ENCODE measurements at places on chromosomes 1 and 21.

GRCh38 chr1:229553621-229554130 is 4.8 kb downstream of the ABCB10 start:
- DNase-seq = no peak

DNA sequence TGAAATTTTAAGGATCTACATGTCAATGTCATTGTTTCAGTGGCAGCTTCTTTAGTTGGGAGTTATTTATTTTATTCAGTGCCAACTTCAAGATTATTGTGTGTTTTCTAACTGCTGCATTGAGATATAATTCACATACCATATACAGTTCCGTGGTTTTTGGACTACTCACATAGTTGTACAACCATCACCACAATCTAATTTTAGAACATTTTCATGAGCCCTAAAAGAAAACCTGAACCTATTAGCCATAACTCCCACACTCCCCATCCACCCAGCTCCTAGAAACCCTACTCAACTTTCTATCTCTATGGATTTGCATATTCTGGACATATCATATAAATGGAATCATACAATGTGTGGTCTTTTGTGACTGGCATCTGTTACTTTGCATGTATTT is 220.0 kb downstream of the LRRC40 start:
- no peak for DNase-seq

- no peak for DNase-seq
These were observed 29.9 kb downstream of the PIK3C2B start for GRCh38 chr1:204464701-204465100.

DNA sequence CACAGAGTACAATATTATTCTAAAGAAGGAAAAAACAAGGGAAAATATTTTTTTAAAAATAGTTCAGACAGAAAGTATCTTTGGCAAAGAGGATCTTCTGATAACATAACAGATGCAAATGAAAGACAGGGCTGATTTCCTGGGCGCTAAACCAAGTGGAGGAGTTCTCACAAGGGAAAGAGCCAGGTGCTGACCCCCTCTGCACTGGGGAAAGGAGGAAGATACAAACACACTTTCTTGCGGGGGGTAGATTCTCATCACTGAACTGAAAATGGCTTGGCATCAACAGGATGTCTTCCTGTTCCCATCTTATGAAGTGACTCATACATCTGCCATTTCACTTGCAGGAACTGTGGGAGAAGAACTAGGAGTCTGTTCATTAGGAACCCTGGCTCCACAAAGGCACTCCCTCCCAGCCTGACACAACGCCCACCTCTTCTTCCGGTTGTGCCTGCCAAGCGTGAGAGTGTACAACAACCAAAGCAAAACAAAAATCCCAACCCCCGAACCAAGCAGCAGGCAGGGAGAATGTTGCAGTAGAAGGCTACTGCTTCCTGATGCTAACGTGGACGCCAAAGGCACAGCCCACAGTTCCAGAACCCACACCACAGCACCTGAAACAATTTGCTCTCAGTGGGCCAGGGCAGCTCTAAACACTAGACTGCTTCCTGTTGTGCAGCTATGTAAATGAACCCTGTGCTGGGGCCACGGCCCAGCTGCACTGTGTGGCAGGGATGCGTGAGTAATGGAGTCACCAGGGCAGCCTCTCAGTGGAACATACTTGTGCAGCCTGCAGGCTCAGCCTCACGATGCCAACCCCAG is 51.0 kb downstream of the GADD45A start:
- DNase-seq = peak; percentile 88

DNA sequence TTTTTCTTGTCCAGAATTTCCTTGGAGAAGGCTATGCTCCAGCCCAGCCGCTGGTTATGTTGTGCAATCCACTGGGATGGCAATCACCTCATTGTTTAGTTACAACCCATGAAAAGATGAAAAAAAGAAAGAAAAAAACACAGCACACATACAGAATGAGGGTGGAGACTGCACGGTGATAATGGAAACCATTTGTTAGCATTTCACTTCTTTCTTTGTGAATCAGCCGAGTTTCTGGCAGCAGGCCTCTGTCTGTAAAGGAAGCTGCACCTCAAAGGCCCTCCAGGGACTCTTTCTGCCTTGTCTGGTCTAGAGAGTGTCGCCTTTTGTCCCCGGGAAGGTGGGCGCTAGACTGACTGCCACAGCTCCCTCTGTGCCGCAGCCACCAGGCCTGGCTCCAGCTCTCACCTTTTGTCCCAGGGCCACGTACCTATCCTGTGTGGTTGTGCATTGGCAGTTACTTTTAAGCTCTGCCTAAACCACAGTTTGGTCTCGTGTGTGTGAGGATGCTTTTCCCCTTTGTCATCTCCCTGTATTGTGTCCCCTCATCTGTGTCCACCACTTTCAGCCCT is 35.6 kb downstream of the NGF start:
- no peak for DNase-seq

DNA sequence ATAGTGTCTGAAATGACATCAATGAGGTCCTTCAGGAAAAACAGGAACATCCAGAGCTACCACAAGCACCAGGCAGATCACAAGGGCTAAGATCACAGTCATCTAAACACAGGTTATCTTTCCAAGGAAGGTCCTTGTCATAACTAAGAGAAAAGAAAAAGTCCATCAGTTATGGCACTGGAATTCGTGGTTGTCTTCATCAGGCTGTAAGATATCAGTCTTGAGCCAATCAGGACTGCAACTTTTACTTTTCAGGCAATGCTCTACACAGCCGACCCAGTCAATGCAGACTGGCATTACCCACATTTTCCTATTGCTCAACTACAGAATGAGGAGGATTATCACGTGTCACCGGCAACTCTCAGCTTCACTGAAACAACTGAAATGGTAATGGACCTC is 26.4 kb downstream of the SORT1 start:
- DNase-seq = no peak

GRCh38 chr1:200778766-200779165 is 40.1 kb downstream of the CAMSAP2 start:
- no peak for DNase-seq

DNA sequence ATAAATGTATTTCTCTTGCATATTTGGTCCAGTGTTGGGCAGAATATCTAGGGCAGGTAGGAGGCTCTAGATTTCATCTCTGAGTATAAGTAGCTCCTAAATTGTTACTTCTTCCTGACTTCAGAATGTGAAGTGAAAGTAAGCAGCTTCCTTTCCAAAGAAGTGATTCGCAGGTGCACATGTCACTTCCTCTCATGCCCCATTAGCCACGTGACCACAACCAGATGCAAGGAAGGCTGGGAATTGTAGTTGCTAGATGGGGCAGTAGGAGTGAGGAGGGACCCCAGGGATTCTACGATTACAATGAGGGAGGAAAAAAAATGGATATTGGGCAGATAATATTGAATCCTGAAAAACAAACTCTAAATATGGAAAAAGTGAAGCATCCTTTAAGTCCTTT is 113.2 kb upstream of the CYYR1 start:
- DNase-seq = no peak

DNA sequence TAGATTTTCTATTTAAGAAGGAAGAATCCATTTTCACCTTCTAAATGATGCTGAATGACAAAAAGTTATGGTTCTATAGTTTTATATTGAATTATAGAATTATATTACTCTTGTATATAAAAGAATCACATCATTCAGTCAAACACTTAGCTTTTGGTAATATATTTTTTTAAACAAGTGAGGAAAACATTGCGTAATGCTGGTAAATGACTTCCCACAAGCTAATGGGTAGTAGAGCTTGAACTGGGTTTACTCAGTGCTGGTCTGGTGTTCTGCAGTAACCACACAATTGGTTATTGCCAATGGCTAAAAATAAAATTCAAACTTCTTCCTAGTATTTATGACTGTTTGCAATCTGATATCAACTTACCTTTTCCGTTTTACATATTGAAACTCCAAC is 10.6 kb upstream of the GIPC2 start:
- DNase-seq = no peak

- DNase-seq = no peak
These were observed 23.7 kb downstream of the PADI3 start for GRCh38 chr1:17272646-17273045.

GRCh38 chr1:219175212-219175564 is 1.5 kb downstream of the LYPLAL1 start:
- DNase-seq = no peak

- DNase-seq = peak; percentile 100
These were observed 21.8 kb upstream of the COL9A2 start for GRCh38 chr1:40338745-40339419.

- no peak for DNase-seq
These were observed 66.0 kb downstream of the PLEKHA6 start for GRCh38 chr1:204293605-204294337.

DNA sequence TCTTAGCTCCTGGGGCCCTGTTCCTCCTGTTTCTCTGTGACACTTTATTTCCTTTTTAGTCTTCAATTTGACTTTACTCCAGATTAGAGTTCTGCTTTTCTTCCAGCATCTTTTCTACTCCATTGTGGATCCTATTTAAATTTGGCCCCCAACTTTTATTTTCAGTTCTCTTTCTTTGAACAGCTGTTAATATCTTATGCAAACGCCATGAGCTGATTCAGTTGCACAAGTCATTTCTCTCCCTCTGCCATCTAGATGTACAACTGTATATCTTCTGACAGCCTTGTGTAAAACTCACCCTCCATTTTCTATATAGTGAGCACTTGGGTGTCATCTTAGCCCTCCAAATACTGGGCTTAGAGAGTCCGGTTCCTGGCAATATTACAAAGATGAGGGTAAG is 42.2 kb downstream of the SPATA17 start:
- DNase-seq = no peak

GRCh38 chr1:193356249-193356648 is 169.8 kb upstream of the B3GALT2 start:
- no peak for DNase-seq

DNA sequence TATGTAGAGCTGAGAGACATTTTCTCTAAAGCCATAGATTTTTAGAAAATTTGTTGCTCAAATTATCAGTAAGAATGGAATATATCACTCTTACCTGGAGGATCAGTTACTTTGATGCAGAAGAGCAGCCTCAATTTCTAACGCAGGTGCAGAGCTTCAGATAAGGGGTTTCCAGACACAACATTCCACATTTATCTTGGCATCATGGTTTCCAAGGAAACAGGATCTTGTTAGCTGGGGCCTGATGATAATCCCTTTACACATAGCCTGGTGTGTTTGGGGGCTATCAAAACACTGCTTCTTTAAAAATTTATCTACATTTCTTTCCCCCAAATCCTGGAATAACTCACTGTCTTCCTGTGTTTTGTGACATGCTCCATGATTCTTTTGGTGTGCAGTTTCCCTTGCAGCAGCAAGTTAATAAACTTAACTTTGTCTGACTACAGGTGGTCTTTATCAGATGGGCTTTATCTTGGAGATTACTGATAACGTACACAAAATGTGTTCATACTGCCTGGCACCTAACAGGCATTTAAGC is 2.7 kb upstream of the STX12 start:
- no peak for DNase-seq

DNA sequence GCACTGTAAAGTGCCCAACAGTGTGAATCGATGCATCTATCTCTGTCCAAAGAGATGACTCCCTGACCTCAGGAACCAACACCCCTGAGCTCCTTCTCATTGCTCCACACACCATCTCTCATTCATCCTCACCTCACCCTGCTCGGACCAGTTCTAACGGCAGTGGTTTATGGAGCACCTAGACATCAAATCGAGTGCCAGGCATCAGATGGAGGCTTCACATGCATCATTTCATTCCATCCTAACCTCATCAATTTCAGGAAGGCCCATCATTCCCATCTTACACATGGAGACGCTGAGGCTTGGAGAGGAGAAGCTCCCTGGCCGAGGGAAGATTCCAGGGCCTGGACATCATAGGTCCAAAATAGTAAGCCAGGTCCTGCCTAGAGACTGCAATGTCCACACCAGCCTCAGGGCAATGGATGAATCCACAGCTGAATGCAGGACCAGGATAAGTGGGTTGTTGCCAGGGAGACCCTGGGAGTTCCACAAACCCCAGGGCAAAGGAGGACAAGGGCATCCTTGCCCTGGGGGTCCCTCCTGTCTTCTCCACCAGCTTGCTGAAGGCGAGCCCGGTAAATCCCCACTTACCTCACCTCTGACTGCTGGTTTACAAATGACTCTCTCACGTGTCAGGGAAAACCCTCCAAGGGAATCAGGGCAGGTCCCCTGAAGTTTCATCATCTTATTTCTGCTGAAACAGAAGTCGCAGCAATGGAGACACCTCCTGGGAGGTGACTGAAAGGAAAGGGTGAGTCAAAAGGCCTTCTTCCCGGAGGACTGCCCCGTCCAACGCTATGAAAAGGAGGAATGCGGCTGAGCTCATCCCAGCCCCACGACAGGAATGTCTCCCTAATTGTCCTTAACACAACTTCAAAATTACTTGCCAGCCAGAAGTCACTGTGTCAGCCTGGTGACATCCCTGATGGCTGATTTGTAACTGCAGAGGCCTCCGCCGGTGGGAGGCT is 9.0 kb upstream of the IFFO2 start:
- no peak for DNase-seq

DNA sequence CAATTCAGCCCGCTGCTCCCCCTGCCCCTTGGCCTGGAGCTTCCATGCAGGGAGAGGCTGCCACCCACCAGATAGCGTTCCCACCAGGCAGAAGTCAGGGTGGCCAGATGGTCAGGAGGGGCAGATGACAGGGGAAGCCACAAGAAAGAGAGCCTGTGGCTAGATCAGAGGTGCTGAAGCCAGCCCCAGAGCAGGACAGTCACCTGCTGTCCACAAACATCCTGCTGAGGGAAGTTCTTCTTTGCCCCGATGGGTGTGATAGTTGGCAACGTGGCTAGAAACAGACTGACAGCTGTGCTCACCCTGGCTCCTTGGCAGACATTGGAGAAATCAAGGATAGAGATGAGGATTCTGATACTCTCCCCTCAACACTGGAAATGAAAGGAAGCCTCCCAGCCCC is 27.2 kb upstream of the SRP9 start:
- DNase-seq = no peak

DNA sequence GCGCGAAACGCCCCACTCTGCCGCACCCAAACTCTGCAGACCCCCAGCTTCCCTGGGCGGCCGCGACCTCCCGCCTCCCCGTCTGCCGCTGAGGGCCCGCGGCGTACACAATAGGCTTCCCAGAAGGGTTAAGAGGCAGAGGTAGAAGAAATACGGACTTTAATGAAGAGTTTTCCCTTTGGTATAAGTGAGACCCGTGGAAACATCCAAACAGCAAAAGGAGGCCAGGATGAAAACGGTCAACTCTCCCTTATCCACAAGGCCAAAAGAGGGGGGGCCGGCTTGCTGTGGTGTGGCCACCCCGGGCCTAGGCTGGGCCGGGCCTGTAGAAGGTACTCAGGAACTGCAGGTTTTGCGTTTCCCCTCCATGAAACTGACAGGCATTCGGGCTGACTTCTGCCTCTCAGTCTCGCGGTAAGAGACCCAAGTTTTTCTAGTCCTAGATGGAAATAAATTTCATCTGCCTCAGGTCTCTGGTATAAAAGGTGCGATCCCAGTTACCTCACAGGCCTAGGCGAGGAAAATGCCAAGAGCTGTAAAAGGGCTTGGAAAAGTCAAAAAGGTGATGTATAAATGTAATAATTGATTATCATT is 671 bp upstream of the PYGO2 start:
- no peak for DNase-seq

- DNase-seq = no peak
These were observed 3.4 kb downstream of the KIF21B start for GRCh38 chr1:201020040-201020591.

- no peak for DNase-seq
These were observed 52.6 kb upstream of the ETS2 start for GRCh38 chr21:38753114-38753513.

GRCh38 chr1:208177656-208178055 is 66.5 kb downstream of the PLXNA2 start:
- DNase-seq = peak; percentile 39

- no peak for DNase-seq
These were observed 2.9 kb upstream of the PLA2G2F start for GRCh38 chr1:20136249-20136648.

GRCh38 chr1:154881820-154882535 is 11.9 kb upstream of the KCNN3 start:
- no peak for DNase-seq
